ENCODE measurements at places on chromosomes 16 and 17. TPM values are rescaled to one million over a fixed set of nuclear protein-coding genes. Genes with fewer than 3 reads are reported as not detected.

- no peak for DNase-seq
These were observed 1.3 kb upstream of the TUBB3 start for GRCh38 chr16:89921702-89922476.

DNA sequence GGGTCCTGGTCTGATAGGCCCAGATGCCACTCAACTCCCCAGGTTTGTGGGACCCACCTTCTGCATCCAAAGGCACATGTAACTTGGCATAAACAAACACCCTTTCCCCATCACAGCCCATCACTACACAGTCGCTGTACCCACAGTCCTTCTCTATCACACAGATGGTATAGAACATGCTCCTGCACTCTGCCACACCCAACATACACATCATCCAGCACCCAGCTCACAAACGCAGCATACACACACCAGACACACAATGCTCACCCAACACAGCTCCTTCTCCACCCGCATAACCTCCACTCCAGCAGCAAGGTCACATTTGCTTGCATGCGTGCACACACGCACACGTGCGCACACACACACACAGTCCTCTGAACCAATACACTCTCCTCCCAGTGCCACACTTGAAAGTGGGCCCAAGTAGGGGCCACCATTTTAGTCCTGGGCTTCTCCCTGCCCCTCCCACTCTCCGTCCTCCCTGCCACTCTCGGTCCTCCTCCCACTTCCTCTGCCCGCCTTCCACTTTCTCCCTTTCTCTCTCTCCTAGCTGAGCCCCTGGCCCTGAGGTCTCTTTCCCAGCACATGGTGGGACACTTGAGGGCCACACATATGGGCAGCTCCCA lies 8.5 kb upstream of the TMEM92 start:
- no peak for DNase-seq

DNA sequence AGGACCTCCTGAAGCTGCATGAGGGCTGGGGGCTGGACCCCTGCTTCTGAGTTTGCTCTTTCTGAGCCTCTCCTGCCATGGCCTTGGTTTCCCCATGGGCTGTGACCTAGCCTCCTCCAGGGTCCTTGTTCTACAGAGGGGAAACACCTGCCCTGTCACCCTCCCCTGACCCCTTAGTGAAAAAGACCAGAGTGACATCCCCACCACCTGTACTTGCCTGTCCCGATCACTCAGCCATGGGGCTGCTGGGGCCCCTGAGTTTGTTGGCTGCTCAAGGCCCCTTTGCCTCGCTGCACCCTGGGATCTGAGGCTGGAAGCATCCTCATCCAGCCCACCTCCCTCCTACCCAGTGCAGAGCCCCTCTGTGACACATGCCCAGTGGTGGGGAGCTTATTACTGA lies 800 bp downstream of the NOD2 start:
- no peak for DNase-seq

The ZFPM1 gene
- total RNA-seq = 1.1 TPM

The SPNS2 gene
- 52.8 TPM for total RNA-seq
